ENCODE measurements at places on chromosomes 2 and 18.

- no peak for DNase-seq
Observed at GRCh38 chr2:238496756-238497609, 70.3 kb downstream of the ASB1 start.

- DNase-seq, result no peak
Observed at GRCh38 chr18:55097456-55098170, 138.4 kb upstream of the CCDC68 start.

GRCh38 chr2:60530660-60531281 is 22.7 kb downstream of the BCL11A start:
- DNase-seq, result no peak

- no peak for DNase-seq
Observed at GRCh38 chr2:164981217-164981990, 26.1 kb upstream of the SLC38A11 start.

DNA sequence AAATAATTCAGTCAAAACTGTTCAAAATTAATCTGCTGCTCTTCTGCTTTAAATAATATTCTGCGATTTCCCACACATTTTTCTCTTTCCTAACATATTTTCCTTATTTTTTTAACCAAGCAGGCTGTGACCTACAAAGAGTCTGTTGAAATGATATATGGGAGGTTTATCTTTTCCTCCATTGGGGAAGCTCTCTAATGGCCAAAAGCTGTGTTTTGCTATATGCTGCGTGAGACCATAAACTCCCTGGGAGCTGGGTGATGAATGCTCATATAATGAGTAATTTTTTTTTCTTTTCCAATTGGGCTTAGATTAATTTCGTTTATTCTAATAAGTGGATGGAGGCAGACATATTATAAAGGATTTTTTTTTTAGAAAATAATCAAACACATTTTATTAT is 72.2 kb upstream of the MAP2 start:
- DNase-seq, result no peak

GRCh38 chr2:240876475-240877251 is 8.0 kb downstream of the AGXT start:
- DNase-seq, result no peak

DNA sequence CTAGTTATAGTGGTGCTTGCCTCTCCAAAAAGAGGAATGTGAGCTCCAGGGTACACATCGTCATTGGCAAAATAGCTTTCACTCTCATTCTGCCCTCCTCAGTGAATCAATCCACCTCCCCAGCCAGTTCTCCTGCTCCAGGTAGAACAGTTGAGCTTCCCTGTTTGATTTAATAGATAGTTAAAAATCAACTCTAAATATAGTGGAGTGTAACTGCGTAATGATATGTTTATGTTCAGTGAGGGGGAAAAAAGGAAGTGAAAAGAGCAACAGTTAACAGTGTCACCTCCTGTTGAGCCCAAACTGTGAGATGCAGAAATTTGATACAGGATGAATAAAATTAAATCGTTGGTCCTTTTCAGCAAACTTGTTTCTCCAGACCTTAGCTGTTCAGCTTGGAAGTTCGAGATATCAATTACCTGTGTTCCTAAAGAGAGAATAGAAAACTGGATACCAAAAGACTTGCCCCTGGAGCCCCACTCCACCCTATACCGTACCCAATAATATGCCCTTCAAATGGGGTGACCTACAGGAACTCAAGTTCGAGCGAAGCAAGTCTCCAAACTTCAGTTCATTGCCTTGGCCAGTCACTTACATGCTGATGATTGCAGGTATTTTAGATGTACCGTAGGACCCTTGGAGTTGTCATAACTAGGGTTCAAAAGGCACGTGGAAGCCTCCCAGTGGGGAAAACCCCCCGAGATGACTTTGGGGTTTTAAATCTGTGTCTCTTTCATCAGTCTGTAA is 708.4 kb downstream of the RNF144A start:
- DNase-seq, result no peak

DNA sequence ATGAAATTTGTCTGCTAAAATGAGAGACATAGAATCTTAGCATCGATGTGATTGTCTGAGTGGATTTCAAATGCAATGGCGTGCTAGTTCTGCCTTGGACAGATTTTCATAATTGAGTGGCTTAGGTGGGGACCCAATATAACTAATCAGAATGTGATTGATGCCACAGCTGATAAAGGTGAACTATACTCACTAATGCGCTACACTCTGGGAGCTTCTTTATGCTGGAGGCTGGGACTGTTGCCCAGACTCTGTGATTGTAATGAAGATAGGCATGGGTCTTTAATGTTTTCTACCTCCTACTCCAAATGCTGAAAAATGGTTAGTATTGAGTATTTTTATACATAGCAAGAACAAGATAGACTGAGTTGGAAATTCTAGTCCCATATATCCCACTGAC is 339.5 kb upstream of the SLC39A10 start:
- DNase-seq, result no peak

GRCh38 chr2:159711562-159712142 is 654 bp upstream of the MARCHF7 start:
- DNase-seq, result no peak

- DNase-seq, result no peak
Observed at GRCh38 chr2:226583715-226584114, 215.9 kb downstream of the IRS1 start.

DNA sequence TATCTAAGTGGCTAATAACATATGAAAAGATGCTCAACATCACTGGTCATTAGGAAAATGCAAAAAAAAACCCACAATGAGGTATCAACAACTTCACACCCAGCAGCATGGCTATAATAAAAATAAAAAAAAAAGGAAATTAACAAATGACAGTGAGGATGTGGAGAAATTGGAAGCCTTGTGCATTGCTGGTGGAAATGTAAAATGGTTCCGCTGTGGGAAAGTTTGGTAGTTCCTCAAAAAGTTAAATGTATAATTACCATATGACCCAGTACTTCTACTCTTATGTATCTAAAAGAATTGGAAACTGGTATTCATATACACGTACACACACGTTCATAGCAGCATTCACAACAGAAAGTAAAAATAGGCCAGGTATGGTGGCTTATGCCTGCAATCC is 15.5 kb upstream of the CACNB4 start:
- no peak for DNase-seq

GRCh38 chr18:11175266-11175979 is 26.1 kb upstream of the PIEZO2 start:
- DNase-seq, result no peak

DNA sequence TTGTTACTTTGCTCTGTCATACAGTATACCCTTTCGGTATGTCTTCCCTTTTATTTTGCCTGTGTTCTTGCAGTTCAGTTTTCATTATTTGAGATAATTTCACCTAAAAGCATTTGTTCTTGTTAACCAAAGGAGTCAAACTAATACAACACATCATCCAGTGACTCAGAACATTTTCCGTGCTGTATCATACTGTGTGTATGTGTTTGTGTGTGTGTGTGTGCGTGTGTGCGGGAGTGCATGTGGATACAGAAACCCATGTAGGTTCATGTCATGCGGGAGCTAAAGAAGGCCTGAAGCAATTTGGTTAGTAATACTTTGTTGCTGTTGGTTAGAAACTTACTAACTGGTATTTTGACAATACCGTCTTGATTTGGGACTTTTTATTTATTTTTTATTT is 60.0 kb downstream of the CEP192 start:
- no peak for DNase-seq

- no peak for DNase-seq
Observed at GRCh38 chr2:230765611-230766300, 53.1 kb downstream of the CAB39 start.

DNA sequence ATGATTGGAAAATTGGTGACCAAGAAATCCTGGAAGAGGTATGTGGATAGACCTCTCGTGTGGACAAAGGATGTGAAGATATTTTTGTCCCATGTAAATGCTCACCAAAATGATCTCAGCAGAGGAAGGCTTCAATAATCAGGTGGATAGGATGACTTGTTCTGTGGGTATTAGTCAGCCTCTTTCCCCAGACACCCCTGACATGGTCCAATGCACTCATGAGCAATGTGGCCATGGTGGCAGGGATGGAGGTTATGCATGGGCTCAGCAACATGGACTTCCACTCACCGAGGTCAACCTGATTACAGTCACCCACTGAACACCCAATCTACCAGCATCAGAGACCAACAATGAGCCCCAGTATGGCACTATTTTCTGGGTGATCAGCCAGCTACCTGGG is 20.2 kb downstream of the CHRNA1 start:
- DNase-seq, result no peak

DNA sequence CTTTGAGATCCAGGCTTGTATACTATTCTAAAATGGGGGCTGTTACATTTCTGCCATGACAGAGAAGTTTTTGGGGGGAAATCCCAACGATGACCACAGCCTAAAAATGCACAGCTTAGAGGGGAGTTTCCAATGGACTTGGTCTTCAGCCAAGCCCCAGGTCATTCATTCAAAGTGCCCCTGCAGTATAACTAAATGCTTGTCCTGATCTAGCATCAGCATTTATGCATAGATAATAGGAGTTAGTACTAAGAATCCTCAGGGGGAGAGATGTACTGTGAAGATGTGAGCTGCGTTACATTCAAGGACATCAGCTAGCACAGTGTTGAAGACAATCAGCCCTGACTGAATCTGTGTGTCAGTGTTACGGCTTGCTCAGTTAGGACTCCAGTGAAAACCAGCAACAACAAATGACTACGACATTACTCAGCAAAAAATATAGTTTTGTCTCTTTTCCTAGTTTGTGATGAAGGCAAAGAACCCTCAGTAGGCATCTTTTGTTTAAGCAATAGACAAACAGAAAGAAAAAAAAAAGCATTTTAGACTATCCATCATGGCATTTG is 160.9 kb downstream of the ZEB2 start:
- no peak for DNase-seq

DNA sequence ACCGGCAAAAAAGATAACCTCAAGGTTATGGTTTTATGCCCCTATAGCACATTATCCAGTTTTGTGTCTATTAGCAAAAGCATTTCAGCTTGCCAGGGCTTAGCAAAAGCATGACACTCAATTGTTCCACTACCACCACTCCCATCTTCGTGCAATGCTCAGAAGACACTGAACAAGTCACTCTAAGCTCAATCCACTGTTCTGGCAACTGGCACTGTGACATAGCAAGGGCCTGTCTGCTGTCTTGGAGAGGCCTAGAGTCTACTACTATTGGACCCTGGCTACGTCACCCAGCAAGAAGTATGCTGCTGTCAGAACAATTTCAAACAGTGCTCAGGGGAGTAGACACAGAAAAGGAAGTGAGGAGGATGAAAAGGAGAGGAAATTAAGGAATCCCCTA is 103.5 kb upstream of the PPP1CB start:
- DNase-seq, result no peak

- no peak for DNase-seq
Observed at GRCh38 chr18:68282232-68282631, 432.7 kb downstream of the TMX3 start.

DNA sequence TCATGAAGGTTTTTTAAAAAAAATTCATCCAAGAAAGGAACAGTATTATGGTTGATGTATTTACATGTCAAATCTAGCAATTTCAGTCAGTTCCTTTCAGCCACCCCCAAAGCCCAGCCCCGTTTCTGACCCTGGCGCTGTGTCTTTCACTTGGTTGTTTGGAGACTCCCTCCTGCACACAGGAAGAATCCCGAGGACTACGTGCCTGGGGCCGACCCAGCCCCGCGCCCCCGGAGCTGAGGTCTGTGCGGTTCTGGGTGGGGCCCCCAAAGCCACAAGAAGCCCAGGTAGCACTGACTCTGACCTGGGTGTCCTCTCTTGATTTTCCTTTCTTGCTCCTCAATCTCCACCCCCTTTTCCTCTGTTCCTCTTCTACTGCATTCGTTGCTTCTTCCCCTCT is 49.1 kb downstream of the TRAPPC12 start:
- DNase-seq, result no peak

DNA sequence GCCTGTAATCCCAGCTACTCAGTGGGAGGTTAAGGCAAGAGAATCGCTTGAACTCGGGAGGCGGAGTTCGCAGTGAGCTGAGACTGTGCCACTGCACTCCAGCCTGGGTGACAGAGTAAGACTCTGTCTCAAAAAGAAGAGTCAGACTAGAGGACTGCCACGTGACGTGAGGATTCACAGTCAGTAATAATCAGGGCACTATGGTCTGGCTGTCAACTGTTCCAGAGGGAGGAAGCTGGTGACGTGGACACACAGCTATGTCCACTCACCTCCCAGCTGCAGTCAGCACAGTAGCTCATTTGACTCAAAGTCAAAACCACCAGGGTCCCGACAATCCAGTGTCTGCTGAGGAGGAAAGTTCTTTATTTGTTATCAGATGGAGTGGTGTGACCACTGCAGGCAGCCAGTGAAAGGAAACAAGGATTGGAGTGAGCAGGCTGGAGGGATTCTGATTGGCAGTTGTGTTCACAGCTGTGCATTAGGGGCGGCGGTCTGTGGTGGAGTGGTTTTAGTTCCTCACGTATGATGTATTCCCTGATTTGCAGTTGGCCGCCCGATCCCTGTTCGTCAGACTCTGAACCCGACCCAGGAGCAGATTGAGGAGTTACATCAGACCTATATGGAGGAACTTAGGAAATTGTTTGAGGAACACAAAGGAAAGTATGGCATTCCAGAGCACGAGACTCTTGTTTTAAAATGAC is 37.9 kb downstream of the MOGAT1 start:
- no peak for DNase-seq

GRCh38 chr2:65574993-65575392 is 142.6 kb upstream of the SPRED2 start:
- DNase-seq, result no peak

All from stimulated activated CD8-positive, alpha-beta memory T cell treated with anti-CD3 and anti-CD28 coated beads, Interleukin-7, amount 100 ng/mL, for 48 hours (primary cell).